ENCODE measurements at places on chromosomes 12 and 14.
A peak's percentile ranks its signal among the peaks of the same experiment; 100 is the strongest.

- DNase-seq: no peak
Observed at GRCh38 chr14:103372552-103373304, 12.5 kb upstream of the MARK3 start.

GRCh38 chr12:62301080-62301798, 41.0 kb downstream of the USP15 start:
- no peak for DNase-seq

DNA sequence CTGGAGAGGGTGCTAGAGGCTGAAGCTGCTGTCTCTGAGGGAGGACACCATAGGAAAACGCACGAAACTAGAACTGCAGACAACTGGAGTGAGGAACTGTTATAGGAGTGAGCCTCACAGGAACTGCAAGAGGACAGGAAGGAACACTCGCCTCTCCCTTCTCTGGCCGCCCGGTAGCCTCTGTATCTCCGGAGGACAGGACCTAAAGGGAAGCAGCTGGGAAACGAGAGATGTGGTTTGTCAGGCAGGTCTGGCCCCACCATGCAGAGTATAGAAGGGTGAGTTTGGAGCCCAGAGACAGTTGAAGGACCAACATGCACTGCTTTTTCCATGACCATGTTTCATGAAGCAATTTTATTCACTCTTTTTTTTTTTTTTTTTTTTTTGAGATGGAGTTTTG, 127.3 kb downstream of the EFCAB11 start:
- DNase-seq: no peak

- DNase-seq: no peak
Observed at GRCh38 chr14:23208324-23208723, 24.9 kb upstream of the SLC7A8 start.

- DNase-seq: no peak
Observed at GRCh38 chr14:71243697-71244096, 336.4 kb downstream of the PCNX1 start.

- DNase-seq: no peak
Observed at GRCh38 chr12:40697566-40698259, 5.5 kb downstream of the CNTN1 start.

GRCh38 chr12:54439521-54440255, 20.6 kb upstream of the ITGA5 start:
- DNase-seq: peak; percentile 71

- no peak for DNase-seq
Observed at GRCh38 chr14:101239065-101239464, 322.2 kb upstream of the DIO3 start.

GRCh38 chr14:59186306-59186705, 2.2 kb upstream of the DAAM1 start:
- DNase-seq: no peak

GRCh38 chr12:69666798-69667197, 32.3 kb downstream of the BEST3 start:
- no peak for DNase-seq

GRCh38 chr12:25469861-25470260, 83.2 kb downstream of the LMNTD1 start:
- no peak for DNase-seq

DNA sequence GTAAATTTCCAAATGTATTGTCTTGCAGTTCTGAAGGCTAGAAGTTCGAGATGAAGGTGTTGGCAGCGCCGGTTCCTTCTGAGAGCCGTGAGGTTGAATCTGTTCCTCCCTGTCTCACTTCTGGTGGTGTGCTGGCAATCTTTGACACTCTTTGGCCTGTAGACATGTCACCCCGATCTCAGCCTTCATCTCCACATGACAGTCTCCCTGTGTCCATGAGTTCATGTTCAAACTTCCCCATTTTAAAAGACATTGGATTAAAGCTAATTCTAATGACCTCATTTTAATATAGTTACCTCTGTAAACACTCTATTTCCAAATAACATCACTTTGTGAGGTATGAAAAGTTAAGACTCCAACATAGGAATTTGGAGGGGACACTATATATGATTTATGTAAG, 4.1 kb upstream of the RBM19 start:
- no peak for DNase-seq

DNA sequence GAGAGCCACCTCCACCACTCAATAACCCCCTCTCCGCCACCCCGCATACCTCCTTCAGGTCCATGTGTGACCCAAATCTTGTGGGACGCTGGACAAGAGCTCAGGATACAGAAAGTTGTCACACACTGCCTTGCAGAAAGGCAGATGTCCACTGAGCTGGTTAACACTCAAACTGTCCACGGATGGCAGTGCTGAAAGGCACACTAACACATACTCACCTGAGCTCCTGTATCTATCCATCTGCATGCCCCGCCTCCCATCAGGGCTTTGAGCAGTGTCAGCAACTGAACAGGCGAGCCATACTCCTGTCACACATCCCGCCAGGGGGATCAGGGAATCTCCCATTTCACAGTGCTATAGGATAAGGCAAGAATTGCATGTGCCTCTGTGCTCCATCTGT, 642.0 kb downstream of the GALC start:
- no peak for DNase-seq

DNA sequence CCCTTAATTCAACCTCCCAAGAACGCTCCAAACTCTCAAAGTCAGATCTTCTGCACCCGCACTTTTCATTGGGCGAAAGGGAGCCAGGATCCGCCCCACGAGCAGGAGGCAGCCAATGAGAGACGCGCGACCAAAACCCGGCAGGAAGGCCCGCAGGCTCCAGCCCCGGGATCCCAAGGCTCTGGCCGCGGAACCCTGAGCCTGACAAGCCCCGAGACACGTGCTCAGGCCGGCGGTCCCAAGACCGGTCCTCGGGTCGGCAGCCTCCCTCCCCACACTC, 438 bp downstream of the DDX54 start:
- peak; percentile 95 for DNase-seq

GRCh38 chr12:71601546-71601945, 62.1 kb downstream of the ZFC3H1 start:
- no peak for DNase-seq

GRCh38 chr12:6734506-6735387, 10.9 kb downstream of the COPS7A start:
- DNase-seq: no peak

GRCh38 chr12:132649226-132649945, 30.8 kb downstream of the P2RX2 start:
- DNase-seq: no peak

- DNase-seq: no peak
Observed at GRCh38 chr12:45503899-45504298, 225.6 kb upstream of the ARID2 start.

GRCh38 chr14:94966344-94966743, 191.0 kb downstream of the DICER1 start:
- DNase-seq: no peak

DNA sequence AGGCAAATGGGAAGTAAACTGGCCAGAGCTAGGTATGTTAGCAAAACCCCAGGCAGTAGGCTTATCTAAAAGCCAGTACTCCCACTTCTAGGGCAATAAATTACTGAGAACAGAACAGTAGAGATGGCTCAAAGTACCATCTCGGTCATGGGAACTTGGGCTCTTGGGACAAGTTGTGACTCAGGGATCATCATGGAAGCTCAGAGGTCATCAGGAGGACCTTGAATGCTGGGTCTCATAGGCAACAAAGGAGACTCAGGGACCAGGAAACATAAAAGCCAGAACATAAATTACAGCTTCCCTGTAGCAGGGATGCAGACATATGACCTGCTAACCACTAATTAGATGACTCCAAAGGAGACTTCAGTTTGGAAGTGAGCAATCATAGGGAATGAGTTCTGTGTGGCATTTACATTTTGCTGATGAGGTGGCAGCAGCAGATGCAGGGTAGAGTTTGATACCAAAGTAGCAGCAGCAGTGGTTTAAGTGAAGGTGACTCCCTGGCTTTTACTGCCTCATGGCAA, 97.6 kb upstream of the SCAF11 start:
- no peak for DNase-seq

DNA sequence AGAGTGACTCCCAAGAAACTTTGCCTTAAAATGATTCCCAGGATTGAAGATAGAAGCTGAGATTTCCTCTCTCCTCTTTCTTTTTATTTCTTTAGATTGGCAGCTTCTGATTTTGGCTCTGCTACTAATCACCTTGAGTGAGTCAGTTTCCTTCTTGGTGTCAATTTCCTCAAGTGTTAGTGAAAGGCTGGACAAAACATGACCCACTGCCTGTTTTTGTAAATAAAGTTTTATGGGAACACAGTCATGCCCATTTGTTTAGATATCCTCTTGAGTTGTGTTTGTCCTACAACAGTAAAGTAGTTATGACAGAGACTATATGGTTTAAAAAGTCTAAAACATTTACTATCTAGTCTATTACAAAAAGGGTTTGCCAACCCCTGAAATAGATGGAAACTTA, 227.2 kb upstream of the TBX3 start:
- DNase-seq: no peak

- DNase-seq: no peak
Observed at GRCh38 chr14:56562883-56563282, 16.7 kb upstream of the TMEM260 start.

DNA sequence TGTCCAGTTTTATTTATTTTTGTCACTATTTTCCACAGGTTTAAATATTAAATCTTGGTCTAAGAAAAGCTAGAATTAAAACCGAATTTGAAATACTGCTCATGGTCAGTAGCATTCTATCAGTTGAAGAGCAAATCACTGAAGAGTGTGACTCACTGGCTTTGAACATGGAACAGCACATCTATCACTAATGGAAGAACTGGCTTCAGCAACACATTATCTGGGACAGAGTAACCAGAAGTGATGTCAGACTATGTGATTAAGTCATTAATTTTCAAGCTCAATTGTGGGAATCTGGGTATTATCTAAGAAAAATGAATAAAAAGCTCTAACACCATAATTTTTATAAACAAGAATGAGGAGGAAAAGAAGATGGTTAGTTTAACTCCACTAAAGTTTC, 527.5 kb downstream of the TMTC2 start:
- no peak for DNase-seq

DNA sequence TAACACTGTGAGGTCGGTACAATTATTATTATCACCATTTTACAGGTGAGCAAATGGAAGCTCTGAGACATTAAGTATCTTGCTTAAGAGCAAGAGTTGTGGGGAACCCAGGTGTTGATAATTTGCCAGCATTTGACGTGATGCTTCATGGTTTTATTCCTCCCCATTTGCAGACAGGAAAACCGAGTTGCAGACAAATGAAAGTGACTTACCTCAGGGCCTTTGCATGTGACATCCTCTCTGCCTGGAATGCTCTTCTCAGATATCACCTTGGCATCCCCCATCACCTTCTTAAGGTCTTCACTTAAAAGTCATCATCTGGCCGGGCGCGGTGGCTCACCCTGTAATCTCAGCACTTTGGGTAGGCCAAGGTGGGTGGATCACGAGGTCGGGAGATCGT, 21.0 kb upstream of the P2RX7 start:
- DNase-seq: no peak

- peak; percentile 54 for DNase-seq
Observed at GRCh38 chr12:46267575-46267824, 1.3 kb downstream of the SLC38A1 start.

Measured in B cell (primary cell).